ENCODE measurements at places on chromosomes 11 and 22. TPM values are rescaled to one million over a fixed set of nuclear protein-coding genes. Genes with fewer than 3 reads are reported as not detected.

DNA sequence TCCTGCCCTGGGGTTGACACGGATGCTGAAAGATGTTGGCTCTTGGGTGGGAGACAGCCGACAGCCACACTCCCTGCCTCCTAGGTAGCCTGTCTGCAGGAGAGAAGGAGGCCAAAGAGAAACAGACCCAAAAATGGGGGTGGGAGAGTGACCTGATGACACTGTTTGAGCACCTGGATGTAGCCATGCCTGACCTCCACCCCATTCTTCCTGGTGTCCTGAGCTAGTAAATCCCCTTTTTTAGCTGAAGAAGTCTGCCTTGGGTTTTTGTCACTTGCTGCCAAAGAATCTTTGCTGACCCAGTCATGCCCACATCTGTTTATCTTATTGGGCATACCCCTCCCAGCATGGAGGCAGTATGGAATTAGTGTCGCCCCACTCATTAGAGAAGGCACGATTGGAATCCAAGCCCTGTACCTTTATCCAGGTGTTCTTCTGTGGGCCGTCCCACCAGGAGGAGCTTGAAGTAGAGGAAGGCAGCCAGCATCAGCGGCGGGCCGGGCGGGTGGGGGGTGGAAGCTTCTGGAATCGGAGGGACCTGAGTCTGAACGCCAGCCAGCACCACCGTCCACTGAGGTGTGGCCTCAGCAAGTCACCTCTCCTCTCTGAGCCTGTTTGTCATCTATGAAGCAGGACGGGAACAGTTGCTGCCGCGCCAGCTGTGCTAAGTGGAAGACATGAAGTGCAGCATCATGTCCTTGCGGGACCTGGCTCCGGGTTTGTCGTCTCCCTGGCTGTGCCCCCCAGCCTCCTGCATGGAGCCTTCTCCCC is 37.8 kb downstream of the IGHMBP2 start:
- DNase-seq, result no peak

DNA sequence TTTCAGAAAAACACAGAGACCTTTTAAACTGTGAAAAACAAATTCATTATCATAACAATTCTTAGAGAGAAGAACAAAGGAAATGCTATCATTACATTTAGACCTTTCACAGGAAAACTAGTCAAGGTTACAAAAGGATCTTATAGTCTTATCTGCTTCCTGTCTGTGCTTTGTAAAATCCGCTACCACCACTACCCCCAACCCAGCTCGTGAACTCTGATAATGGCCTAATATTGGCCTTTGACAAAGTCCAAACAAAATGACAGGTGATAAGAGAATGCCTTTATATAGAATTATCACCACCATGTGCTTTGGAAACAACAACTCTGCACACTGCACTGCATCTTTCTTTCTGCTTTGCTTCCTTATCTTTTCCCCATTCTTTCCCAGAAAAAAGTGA is 272.5 kb downstream of the SBF2 start:
- DNase-seq, result no peak

GRCh38 chr22:29074276-29074772 is 1.5 kb downstream of the KREMEN1 start:
- DNase-seq, result no peak

- no peak for DNase-seq
These were observed 1486.5 kb downstream of the TBC1D22A start for GRCh38 chr22:48248901-48249455.

GRCh38 chr22:47627556-47628253 is 865.3 kb downstream of the TBC1D22A start:
- peak; percentile 46 for DNase-seq

- no peak for DNase-seq
These were observed 34.5 kb upstream of the CYB5R3 start for GRCh38 chr22:42683578-42684283.

DNA sequence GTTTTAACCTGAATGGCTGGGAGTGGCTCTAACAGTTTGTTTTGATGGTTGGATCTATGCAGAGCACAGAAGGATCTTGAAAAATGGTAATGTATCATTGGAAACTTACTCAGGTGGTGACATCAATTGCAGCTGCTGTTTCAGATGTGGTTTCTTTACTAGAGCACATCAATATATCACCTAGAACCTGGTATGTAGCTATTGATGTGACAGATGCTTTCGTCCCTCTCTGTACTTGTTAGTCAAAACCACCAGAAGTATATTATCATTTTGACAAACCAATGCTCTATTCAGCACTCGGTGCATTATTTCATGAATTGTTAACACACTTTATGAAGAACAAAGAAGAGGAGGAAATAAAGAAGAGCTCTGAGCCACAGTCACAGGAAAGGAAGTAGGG is 26.6 kb upstream of the SCN3B start:
- no peak for DNase-seq

DNA sequence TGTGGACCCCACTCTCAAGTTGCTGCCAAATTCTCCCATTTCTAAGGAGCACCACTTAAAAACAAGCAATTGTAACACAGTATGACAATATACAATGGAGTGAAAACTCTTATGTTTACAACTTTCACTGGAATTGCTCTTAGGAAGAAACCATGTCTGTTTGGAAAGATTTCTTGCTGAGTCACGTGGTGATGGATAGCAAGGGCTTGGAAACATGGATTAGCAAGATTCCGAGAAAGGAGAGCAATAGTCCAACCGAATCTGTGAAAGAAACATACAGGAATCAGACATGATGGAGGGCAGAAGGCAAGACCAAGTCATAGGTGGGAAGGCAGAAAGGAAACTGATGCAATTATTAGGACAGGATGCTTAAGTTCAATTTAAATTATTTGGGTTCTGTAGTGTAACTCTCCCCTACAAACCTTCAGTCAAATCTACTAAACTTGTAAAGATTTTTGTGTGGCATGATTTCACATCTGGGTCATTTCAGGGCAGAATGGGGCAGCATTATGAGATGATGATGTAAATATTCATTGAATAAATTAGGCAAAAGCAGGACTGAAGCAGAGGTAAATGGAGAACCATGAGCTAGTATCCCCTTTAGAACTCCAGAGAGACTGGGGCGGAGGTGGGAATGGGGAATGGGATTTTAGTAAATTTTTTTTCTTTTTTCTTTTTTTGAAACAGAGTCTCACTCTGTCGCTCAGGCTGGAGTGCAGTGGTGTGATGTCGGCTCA is 27.8 kb upstream of the THY1 start:
- no peak for DNase-seq

GRCh38 chr22:32426881-32427280 is 14.8 kb upstream of the RTCB start:
- DNase-seq, result no peak

- DNase-seq, result no peak
These were observed 11.8 kb downstream of the TIGD3 start for GRCh38 chr11:65366340-65366773.

DNA sequence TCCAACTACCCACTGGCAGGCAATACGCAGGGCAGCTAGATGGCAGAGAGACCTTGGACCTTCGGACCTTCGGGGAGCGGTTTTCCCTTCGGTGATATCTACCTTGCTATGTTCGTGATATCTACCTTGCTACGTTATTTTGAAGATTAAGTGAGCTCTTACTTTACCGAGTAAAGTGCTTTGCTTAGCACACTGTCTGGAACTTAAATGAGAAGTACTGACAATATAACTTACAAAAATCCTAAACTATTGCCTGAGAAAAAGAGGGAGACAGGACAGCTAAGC is 1.0 kb upstream of the PRDM10 start:
- DNase-seq, result no peak

DNA sequence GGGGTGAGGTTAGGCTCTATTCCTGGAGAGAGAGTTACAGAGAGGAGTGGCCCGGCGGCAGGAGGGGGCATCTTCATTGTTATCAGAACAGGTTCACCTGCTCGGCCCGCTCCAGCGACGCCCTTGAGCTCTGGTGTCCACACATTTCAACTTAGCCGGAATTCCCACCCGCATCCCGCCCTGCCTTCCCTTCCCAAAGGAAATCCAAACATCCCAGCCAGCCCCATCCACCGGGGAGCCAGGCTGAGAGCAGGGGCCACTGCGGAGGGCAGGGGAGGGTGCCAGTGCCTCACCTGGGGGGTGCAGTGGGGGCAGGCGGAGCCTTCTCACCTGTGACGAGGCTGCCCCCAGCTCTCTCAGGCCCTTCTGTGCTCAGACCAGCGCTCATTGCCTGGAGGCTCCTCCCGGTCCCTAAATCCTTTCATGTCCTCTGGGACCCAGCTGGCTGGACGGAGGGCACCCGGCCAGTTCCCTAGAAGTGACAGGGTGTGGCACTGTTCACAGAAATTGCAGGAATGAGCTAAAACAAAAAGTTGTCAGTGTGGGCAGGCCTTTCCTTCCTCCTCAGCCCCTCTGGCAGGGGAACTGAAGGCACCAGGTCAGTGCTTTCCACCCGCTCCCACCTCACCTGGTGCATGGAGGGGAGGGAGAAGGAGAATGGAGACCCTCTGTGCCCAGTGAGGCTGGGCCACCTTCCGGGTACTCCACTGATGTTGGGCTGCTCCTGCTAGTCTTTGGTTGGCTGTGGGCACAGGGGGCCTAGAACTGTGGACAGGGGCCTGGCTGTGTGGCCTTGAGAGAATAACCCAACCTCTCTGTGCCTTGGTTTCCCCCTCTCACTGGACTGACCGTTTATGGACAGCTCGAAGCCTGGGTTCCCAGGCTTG is 2.2 kb upstream of the MRGPRG start:
- peak; percentile 63 for DNase-seq

DNA sequence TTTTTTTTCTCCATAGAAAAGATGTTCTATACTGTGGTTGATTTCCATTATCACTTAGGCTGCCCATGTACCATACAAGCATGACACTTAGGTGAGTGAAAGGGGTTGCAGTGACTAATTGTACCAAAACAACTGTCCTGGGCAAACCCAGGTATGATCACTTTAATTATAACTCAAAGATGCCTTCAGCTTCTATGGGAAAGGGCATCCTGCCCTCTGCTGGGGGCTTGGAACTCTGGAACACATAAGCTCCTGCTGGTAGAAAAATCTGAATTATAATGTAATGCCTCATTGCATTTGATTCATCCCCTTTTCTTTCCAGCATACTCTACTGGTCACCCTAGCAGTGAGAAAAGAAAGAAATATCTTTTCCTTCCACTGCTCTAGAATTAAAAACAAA is 206.3 kb downstream of the DDX10 start:
- no peak for DNase-seq

DNA sequence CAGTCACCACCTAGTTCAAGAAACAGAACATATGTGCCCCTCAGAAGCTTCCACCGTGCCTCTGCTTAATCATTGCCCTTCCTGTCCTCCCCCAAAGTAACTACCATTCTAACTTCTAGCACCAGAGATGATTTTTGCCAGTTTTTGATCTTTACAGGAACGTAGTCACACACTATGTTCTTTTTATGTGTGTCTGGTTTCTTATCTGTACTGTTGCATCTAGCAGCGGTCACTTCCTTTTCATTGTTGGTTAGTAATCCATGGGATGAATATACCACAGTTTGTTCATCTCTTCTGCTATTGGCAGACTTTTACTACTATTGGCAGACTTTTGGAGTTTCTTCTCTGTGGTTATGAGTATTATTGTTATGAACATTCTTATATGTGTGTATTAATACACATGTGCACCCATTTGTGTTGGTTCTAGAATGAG is 34.6 kb downstream of the SPECC1L start:
- no peak for DNase-seq

- no peak for DNase-seq
These were observed at the start of gene TNNI2 for GRCh38 chr11:1838426-1839144. Gene TNNI2 (plus strand): TSS chr11:1838981. CDS start chr11:1839697, 716 bp downstream.

DNA sequence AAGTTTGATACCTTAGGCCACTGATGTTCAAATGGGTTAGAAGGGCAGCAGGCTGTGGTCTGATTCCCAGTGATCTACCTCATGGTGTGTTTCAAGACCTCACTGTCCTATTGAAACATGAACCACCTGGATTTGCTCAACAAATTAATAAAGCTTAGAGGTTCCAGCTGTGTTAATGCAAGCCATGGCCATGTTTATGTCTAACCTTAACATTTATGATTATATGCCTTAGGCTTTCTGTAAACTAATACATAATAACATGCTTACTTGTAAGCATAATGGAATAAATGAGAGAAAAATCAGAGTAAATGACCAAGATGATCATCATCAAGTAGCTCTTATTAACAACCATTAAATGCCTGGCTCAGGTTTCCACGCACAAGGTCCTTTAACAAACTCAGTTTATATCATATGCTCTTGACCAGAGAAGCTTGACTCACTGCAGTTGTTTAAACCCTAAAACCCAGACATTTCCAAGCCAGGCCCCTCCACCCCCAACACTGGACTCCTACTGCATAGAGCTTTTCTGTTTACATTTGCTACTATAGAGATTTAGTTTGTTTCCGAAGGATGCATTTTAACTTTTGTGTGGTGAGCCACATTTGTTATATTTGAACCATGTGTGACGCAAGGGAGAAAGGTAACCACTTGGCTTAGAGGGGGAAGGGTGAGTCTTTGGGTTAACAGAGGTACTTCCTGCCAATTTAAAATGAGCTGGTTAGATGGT is 43.7 kb downstream of the KREMEN1 start:
- DNase-seq, result no peak

The NFAM1 gene
- not detected for total RNA-seq

The MAFF gene
- total RNA-seq, result 17.0 TPM

The SLC22A9 gene
- total RNA-seq, result not detected

The PVALB gene
- total RNA-seq, result not detected

The OLFML1 gene
- total RNA-seq, result 59.7 TPM

The CEP126 gene
- total RNA-seq, result 8.9 TPM

The BRSK2 gene
- 1.9 TPM for total RNA-seq

Data from osteocyte (in vitro differentiated cells).